ENCODE measurements at places on chromosomes 4 and X.

DNA sequence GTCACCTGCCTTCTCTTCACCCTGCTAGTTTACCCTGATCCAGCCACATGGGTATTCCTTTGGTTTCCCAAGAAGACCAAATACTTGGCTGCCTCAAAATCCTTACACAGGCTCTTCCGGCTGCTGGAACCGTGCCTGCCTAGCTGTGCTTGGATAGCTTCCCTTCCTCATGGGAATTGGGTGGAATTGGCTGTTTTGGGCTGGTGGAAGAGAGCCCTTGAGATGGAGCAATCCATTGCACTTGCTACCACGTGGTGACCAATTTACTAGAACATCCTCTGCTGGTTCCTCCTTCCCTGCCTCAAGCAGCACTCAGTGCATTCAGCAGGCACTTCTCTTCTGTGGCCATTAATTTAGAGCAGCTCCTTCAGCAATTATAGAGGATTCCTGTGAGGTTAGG, 119.3 kb upstream of the AP1S2 start:
- DNase-seq, result no peak

- no peak for DNase-seq
Observed at GRCh38 chrX:41095908-41096307, 10.7 kb downstream of the USP9X start.

- DNase-seq, result no peak
Observed at GRCh38 chrX:103234869-103235268, 20.0 kb downstream of the BEX4 start.

GRCh38 chr4:185722029-185722316, 90.0 kb downstream of the SORBS2 start:
- DNase-seq, result no peak

GRCh38 chr4:149751174-149751573, 64.5 kb downstream of the IQCM start:
- DNase-seq, result no peak

DNA sequence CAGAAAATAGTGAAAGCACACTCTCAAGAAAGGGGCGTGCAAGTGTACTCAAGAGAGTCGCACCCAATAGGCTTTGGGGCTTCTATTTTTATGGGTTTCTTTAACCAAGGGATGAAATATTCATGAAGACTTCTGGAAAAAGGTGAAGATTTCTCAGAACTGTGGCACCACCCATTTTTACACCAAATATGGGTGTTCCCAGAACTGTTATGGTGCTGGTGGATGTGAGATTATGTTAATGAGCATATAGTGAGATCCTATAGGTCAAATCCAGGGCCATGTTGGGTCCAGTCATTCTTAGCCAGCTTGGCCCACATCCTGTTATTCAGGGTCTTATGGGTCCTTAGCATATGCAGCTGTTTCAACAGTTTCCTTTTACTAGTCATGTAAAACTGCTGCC, 61.0 kb upstream of the SMIM10 start:
- no peak for DNase-seq

DNA sequence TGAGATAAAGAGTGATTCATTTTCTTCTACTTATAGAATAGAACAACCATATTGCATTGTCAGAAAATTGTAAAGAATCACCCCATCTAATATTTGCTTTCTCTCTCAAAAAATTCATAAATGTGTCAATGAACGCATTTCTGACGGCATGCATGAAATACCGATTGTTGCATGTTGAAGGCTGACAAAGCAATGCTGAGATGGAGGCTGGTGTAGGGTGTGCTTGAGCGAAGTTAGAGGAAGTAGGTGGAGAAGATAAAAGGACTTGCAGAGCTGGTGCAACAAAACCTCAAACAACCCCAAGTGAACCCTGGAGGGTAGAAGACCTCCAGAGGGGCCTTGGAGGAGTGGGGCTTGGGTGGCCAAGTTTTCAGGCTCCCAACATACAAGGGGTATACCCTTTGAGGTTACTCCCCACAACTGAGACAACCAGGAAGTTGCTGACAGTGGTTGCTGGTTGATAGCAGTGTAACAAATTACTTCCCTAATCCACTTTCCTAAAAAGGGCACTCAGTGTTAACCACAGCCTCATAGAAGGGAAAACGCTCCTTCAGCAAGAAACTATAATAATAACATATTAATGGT, 452.7 kb downstream of the NLGN4X start:
- DNase-seq, result no peak

Measured in effector CD8-positive, alpha-beta T cell (primary cell).